Amniotic stem cell (primary cell): ENCODE measurements at places on chromosomes 13 and 19.
A peak's percentile ranks its signal among the peaks of the same experiment; 100 is the strongest.

DNA sequence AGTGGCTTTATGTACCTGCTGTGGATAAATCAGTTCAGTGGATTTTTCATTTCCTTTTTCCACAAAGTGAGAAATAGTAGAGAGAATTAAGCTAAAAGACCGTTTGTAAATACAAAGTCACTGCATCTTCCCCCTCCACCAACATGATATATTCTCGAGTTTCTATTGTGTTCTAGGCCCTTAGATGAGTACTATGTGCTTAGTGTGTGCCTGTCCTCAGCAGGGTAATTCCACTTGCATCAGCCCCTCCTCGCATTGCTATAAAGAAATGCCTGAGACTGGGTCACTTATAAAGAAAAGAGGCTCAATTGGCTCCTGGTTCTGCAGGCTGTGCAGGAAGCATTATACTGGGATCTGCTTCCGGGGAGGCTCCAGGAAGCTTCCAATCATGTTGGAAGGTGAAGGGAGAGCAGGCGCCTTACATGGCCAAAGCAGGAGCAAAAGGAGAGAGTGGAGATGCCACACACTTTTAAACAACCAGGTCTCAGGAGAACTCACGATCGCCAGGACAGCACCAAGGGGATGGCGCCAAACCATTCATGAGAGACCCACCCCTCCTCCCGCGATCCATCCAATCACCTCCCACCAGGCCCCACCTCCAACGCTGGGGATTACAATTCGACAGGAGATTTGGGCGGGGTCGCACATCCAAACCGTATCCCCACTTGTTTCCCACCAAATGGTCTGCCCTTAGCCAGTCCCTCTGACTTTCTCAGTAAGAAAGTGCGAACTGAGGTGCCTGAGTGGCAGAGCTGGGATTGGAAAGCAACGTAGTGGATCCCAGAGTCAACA, 102.3 kb upstream of the ABCC4 start:
- DNase-seq: no peak

DNA sequence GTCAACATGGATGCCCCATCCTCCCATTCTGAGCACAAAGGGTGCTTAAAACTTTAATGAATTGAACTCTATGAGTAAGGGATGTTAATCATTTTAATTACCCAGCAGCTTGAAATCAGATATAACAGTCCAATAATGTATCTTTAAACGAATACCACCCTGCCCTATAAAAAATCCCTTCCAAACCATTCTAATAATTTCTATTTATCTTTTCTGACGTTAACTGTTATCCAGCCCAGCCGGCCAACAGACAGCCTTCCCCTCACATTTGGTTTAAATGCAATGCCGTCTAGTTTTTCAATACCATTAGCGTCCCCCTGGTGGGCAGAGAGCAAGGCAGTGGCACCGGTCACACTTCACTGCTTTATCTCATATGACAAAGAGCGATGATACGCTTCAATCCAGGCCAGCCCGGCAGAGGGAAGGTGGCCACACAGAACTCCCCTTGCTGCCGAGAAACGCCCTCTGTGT, 402.2 kb upstream of the ZNF507 start:
- DNase-seq: no peak

DNA sequence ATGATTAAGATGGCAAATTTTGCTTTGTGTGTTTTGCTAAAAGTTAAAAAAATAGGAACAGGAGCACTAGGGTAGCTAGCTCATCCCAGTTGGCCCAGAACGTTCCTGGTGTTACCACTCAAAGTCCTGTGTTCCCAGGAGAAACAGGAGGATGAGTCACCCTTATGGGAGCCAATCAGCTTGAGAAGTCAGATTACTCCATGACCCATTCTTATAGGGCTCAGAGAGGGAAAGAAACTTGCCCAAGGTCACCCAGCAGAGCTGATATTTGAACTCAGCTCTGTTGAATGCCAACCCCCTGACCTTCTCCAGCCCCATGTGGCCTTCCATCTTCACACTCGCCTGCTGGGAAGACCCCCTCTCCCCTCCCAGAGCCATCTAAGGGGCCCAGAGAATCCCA, 13.0 kb downstream of the NMRK2 start:
- DNase-seq: no peak

DNA sequence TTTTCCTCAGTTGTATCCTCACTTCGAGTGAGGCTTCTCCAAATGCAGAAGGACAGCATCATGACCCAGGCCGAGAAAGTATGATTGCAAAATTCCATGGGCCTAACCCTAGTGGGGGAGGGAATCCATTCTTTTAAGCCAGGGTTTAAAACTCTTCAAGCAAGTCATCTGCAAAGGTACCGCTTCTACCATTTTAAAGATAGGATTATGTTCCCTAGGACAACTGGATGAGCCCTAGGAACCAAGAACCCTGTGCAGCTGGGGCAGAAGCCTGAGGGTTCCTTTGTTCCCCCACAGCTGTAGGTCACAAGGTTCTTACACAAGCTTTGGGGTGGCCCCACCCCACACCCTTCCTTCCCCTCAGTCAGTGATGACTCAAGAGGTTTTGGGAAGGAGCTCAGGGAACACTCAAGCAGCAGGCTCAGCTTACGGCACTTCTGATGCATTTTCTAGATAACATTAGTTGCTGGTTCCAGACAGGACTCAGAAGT, 13.5 kb downstream of the ARL11 start:
- peak; percentile 42 for DNase-seq

- no peak for DNase-seq
Observed at GRCh38 chr13:73702419-73703071, 431.7 kb downstream of the KLF12 start.

GRCh38 chr19:2160379-2160778, 3.4 kb upstream of the DOT1L start:
- no peak for DNase-seq

DNA sequence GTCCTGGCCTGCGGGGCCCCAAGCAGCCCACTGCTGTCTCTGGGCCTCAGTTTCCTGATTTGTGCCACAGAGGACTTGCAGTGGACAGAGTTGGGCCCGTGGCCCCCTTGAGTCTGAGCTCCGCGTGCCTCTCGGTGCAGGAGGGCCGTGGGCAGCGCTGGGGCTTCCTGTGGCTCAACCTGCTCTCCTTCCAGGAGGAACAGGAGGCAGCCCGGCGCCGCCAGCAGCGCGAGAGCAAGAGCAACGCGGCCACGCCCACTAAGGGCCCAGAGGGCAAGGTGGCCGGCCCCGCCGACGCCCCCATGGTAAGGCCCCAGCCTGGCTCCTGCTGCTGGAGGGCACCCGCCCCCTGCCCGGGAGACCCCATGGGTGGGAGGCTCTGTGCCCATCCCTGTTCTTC, 25.9 kb downstream of the PLEKHJ1 start:
- no peak for DNase-seq

- no peak for DNase-seq
Observed at GRCh38 chr19:6340493-6341201, 7.2 kb upstream of the ACER1 start.

- DNase-seq: no peak
Observed at GRCh38 chr19:54421521-54421920, 6.3 kb downstream of the TTYH1 start.

DNA sequence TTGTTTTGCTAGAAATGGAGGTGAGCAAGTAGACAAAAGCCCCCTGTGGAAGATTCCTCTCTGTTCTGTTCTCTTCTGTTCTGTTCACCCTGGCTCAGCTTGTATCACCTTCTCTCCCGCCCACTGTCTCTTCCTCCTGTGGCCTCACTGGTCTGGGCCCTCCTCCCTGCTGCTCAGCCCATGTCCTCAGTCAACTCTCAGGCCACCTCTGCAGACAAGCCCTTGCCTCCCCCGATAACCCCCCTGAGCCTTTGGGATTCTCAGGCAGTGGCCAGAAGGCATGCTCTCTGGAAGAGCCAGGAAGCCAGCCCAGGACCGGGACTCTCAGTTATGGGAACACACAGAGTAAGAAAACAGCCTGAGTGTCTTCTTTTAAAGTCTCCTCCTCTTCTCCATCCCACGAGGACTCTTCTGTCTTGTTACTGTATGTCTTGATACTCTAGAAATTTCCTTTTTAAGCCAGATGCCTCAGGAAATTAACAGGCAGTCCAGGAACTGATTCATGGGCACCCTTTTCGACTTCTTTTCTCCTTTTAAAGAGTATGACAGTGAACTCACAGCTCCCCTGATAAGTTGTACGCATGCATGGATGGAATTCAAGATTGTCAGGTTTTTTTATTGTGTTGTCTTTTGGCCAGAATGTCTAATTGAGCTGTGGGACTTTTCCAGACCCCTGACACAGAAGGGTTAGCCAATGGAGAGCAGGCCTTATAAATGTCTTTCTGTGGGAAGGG, 33.7 kb downstream of the SHISA2 start:
- DNase-seq: no peak

DNA sequence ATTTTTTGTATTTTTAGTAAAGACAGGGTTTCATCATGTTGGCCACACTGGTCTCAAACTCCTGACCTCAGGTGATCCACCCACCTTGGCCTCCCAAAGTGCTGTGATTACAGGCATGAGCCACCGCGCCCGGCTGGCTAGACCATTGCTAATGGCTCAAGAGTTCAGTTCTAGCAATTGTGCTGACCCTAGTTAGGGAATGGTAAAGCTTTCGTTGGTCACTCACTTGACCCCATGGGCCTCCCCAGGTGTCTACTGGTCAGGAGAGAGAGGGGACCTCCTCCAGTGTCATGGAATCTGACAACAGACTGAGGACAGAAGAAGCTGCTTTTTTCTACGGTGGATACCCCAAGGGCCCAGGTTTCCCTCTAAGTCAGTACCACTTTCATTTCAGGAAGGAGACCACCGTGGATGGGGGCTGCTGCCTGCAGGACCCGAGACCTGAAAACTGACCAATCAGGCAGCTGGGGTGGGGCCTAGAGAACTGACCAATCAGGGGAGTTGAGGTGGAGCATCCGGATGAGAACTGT, 575 bp upstream of the ZNF556 start:
- DNase-seq: no peak

GRCh38 chr13:98398581-98398980, 178.3 kb downstream of the STK24 start:
- no peak for DNase-seq
